Mucosa of gallbladder (tissue), 1 donor: ENCODE measurements at places on chromosomes 12 and 14. TPM values are rescaled to one million over a fixed set of nuclear protein-coding genes. Genes with fewer than 3 reads are reported as not detected.

The PTGR2 gene
- 13.4 TPM for total RNA-seq

The DEGS2 gene
- 149 TPM for total RNA-seq

- no peak for DNase-seq
Measured at GRCh38 chr14:61656341-61656740, 39.0 kb upstream of the HIF1A start.

DNA sequence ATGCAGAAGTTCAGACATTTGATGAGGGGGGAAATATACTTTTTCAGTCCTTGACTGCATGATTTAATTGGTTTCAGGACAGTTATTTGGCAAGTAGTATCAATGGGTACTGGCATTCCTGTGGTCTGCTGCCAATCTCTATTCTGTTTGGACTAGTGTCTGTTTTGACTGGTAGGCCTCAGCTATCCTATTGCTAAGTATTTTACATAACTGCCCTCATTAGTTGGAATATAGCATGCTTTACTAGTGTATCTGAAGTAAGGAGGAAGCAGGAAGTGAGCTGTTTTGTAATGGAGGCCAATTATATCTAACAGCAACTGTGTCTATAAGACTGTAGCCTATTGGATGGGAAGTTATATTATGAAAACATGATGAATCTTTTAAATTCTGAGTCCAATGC is 104.3 kb downstream of the FLRT2 start:
- DNase-seq: no peak

DNA sequence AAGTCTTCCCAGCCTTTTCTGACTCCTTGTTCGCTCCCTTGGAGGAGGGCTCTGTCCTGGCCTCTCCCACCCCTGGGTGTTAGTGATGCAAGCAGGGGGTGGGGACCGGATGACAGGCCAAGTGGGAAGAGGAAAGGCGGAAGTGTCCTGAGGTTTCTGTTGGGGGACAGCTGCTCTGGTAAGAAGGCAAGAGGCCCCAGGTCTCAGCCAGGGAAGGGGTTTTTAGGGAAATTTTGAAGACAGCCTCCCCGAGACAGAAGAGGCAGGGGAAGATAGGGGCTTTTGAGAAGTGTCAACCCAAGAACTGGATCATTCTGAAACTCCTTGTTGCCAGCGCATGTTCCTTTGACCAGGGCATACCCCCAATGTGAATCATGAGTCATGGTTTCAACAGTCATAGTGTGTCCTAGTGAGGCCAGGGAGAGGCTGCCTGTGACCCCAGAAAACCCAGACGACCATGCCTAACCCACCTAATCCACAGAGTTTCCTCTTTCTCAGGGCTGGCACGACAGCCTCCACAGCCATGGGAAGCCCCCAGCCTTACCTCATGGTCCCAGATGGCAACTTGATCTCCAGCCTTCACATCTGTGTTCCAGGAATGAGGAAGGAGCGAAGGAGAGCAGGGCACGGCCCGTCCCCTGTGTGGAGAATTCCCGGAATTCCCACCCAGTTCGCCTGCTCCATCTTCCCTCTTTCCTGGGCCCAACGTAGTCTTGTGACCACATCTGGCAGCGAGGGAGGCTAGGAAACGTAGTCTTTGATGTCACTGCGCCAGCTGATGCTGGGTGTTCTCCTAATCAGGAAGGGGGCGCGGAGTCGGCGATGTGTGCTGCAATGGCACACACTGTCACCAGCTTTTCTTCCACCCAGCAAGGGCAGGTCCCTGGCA is 4.9 kb upstream of the GPR132 start:
- DNase-seq: no peak

GRCh38 chr12:46263140-46264016 is 5.5 kb downstream of the SLC38A1 start:
- DNase-seq: no peak

DNA sequence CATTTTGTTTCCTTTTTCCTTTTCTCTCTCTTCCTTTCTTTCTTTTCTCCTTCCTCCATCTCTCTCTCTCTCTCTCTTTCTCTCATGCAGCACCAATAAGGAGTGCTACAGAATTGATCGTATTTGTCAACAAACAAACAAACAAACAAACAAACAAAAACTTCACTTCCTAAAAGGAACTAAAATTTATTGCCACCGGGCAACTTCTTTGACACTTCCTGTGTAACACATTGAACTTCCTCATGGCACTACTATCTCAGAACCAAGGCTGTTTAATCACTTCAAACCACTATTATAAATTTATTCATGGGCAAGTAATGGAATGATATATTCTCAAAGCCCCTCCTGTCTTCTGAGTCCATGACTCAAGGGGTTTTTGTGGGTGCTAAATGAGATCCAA is 51.3 kb downstream of the SERPINA3 start:
- no peak for DNase-seq

- DNase-seq: no peak
Measured at GRCh38 chr12:52670961-52671360, 9.2 kb downstream of the KRT1 start.

GRCh38 chr12:29882846-29883245 is 99.1 kb upstream of the TMTC1 start:
- no peak for DNase-seq

DNA sequence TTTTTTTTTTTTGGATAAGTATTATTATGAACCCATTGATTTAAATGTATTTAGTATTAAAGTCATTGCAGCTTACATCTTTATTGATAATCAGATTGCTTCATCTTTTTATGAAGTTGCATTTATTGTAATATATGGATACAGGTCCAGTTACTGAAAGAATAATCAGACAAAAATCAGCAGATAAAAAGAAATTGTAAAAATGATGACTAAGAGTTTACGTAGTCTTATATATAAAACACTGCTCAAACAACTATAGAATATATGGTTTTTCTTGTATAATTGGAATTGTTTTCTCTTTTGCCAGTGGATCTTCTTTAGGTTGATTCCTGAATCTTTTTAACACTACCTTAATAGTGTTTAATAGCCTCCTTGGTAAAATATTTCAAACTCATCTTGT is 378.3 kb downstream of the DUSP6 start:
- no peak for DNase-seq
